ENCODE measurements at places on chromosomes 4 and X. TPM values are rescaled to one million over a fixed set of nuclear protein-coding genes. Genes with fewer than 3 reads are reported as not detected.

TRIM60 gene
- total RNA-seq: not detected

TBC1D25 gene
- total RNA-seq: 9.7 TPM

NMU gene
- not detected for total RNA-seq

PABPC4L gene
- 0.98 TPM for total RNA-seq

TBX22 gene
- total RNA-seq: not detected

SHROOM4 gene
- 63.4 TPM for total RNA-seq

ARX gene
- not detected for total RNA-seq

CUL4B gene
- total RNA-seq: 63.7 TPM

ZNF185 gene
- total RNA-seq: 0.65 TPM

NCAPG gene
- total RNA-seq: 39.1 TPM

FGA gene
- not detected for total RNA-seq

ADD1 gene
- total RNA-seq: 216 TPM

SRPK3 gene
- total RNA-seq: not detected

DGAT2L6 gene
- not detected for total RNA-seq

RGN gene
- 0.33 TPM for total RNA-seq
